ENCODE measurements at places on chromosomes 1 and 21.

DNA sequence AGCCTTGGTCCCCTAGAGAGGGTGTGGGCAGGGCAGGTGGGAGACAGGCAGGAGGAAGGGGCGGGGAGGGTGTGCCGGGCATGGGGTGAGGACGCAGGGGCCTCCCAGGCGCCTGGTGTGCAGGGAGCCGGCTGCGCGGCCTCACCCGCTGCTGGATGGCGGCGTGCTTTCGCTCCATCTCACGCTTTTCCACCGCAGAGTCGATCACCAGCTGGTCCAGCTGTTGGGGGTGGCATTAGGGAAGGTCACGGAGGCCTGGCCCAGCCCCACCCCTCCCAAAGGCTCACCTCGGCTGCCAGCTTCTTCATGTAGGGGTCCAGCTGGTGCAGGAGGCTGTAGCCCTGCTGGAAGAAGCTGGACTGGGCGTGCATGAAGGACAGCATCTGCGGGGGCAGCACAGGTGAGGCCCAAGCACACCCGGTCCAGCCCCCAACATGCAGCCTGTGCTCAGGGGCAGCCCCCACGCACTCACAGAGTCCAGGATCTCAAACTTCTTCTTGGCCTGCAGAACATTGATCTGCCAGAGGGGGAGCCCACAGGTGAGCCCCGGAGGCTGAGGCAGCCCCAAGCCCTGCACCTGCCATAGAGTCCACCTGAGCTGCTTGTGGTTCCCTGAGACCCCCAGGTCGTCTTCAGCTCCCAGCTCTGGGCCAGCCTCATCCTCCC is 7.9 kb downstream of the ACAP3 start:
- peak; percentile 27 for DNase-seq

DNA sequence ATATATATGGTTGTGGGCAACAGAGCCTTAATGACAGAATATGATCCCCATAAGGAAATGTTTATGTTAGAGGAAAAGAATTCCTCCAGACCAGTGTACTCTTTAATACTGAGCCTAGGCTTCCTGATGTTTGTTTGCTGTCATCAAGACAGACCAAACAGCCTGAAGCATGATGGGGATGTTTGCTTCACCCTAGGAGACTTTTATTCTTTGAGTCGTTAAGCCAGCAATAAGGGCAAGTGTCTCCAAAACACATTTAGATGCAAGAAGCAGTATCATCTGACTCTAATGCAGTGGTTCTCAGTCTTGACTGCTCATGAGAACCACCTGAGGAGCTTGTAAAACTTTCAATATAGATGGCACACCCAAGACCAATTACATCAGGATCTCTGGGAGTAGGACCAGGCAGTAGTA is 33.1 kb downstream of the UBE2U start:
- DNase-seq = no peak

DNA sequence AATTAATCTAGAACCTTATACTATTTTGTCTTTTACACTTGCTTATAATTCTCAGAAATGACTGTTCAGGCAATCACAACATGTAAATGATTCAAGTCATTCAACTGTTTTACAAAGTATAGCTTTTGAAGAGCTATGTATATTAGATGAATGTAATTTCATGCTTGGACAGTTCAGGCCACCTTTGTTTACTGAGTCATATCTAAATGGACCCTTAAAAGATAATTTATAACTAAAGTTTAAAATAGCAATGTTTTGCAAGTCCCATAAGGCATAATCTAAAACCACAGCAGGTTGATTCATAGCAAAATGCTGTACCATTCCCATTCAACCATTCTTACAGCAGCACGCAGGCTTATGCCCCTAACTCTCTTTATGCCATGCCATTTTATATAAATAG is 64.8 kb downstream of the PIK3R3 start:
- no peak for DNase-seq

- DNase-seq = no peak
Observed at GRCh38 chr1:69263921-69264391, 303.8 kb upstream of the LRRC7 start.

DNA sequence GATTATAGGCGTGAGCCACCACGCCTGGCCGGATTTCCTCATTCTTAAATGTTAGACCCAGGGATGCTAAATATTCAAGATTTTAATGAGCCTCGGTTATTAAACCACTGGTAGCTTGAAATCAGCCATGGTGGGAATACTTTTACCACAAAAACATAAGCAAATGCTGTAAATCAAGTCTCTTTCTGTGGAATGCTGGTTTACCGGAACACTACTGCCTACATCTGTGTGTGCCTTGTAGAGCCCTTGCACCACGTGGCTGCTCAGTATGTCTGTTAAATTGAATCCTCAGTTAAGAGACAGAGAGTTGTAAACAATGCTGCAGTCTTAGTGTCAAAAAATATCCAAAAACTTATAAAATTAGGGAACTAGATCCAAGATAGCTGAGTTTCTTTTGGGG is 26.8 kb upstream of the CNN3 start:
- no peak for DNase-seq

- DNase-seq = no peak
Observed at GRCh38 chr1:4627353-4627752, 27.1 kb upstream of the AJAP1 start.

DNA sequence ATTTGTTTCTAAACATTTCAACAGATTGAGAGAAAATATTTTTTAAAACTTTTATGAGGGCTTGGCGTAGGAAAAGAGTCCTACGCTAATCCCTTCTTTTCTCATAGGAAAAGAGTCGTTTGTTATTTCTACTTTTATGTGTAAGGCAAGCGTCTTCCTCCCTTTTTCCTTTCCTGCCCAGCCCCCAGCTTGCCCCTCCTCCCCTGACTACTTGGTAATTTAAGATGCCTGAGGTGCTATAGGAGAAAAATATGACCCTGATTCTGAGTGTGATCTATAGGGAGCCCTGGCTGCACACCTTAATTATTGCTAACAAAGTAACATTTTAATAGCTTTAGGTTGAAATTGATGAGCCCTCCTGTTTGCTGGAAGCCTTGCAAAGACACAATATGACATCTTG is 373.6 kb downstream of the PBX1 start:
- no peak for DNase-seq

GRCh38 chr1:193951984-193952383 is 765.6 kb upstream of the B3GALT2 start:
- DNase-seq = no peak

- no peak for DNase-seq
Observed at GRCh38 chr1:186474208-186474607, 13.3 kb upstream of the PDC start.

DNA sequence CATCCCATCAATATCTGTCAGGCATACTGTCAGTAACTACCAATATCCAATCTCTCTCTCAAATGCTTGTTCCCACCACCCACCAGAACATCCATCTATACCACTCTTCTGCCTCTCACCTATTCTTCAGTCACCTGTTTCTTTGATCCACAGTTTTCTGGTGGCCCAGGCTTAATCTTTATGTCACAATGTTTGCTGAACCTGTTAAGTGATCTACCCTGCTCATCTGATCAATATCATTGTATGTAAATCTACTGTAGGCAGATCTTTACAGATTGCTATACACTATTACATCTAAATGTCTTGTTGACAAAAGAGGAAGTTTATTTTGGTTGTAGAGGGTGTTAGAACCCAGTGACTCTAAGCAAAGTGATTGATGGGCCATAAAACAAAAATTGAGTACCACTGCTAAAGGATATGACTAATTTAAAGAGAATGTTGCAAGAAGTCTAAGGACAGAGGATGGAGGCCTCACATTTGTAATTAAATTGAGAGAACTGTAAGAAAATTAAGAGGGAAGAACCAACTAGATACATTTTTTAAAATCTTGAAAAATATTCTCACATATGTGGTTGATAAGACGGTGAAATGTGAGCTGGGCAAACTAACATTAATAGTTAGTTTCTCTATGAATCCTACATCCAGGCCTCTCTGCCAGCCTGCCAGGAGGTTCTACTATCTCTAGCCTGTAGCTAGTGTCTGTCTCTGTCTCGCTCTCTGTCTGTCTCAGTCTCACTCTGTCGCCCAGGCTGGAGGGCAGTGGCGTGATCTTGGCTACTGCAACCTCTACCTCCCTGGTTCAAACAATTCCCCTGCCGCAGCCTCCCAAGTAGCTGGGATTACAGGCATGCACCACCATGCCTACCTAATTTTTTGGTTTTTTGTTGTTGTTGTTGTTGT is 34.1 kb downstream of the EGLN1 start:
- DNase-seq = no peak

DNA sequence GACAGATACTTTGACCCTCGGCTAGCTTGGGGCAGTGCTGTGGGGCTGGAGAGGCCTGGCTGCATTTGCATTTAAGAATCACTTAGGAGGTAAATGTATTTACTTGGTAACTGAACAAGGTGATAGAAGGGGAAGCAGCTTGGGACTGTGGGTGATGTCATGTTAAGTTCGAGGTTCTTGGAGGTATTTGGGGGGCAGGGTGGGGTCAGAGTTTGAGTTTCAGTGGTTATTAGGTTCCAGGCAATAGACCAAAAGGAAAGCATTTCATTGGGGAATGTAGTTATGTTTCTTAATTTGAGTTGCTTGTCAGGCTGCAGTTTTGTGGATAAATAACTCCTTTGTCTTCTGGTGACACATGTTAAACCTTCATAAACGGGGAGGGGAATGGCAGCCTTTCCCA is 2.4 kb upstream of the FAM78B start:
- no peak for DNase-seq

GRCh38 chr1:244106837-244107493 is 55.9 kb downstream of the ZBTB18 start:
- no peak for DNase-seq

GRCh38 chr1:66395202-66396061 is 138.5 kb upstream of the SGIP1 start:
- no peak for DNase-seq

DNA sequence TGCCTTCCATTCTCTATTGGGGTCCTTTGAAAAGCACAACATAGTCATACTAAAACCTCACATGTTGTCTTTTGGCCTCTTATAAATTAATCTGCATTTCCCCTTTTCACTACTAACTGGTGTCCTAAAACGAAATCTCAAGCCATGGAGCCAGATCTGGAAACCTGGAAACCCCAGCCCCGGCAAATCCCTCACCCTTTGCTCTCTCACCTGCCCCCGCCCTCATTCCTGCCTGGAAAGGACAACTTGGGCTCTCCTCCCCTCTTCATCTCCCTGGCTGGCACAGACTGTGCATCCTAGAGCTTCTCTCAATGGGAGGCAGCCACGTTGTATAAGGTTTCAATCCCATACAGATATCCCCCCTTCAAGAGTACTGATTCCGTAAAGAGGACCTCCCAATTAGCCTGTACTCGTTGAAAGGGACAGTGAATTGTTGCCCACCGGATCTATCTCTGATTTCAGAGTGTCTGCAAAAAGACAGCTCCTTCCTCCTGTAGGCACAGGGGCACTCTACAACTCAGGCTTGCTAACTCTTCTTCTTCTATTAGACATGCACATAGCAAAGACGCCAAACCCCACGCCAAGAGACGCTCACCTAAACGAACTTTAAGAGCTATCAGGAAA is 1.4 kb downstream of the DUSP10 start:
- no peak for DNase-seq

DNA sequence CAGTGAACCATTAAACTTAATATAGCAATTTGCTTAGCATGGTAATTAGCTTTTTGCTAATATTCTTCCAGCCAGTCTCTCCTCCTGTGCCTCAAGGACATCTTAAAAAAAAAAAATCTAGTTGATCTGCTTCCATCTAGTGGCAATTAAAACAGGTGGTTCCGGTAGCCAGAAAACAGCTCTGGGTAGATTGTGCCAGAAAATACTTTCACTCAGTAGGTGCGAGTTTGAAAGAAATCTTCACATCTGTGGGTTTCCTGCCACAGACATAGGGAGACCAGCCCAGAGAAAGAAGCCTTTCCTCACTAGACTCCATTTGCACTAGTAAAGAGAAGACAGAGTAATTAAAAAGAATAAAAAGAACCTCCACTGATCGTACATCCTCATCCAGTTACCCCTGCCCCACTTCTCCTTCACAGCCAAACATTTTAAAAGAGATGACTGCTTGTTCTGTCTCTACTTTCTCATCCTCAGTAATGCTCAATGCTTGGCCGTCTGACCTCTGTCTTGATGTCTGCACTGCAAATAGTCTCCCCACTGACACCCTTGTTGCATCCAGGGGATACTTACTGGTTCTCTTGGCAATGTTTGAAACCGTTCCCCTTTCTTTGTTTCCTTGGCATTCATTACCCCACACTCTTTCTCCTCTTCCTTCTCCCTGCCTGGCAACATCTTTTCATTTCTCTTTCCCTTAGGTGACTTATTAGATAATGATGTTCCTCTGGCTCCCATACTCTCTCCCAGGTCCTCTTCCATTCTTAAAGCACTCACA is 16.9 kb downstream of the SELL start:
- peak; percentile 29 for DNase-seq

All from naive B cell (primary cell).